GM12892 (cell line): ENCODE measurements at places on chromosomes 5 and 9.

DNA sequence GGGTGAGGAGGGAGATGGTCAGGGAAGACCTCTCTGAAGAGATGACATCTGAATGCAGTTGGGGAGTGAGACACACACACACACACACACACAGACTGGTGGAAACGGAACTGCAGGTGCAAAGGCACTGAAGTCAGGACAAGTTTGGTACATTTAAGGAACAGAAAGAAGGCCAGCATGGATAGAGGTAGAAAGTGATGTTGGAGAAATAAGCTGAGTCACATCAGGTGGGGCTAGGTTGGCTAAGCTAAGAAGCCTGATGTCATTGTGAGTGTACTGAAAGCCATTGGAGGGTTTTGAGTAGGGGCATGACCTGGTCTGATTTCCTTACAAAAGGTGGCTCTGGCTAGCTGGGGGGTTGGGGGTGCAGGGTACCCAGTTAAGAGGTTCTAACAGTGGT is 3.1 kb downstream of the BSPRY start:
- no peak for DNase-seq

- no peak for DNase-seq
Observed at GRCh38 chr5:174453690-174454089, 270.7 kb upstream of the MSX2 start.

GRCh38 chr5:180990086-180990881 is 1.6 kb downstream of the BTNL3 start:
- DNase-seq: no peak

- no peak for DNase-seq
Observed at GRCh38 chr5:120767178-120767820, 303.2 kb downstream of the PRR16 start.

- DNase-seq: no peak
Observed at GRCh38 chr9:128396970-128397613, 23.6 kb upstream of the CERCAM start.

- no peak for DNase-seq
Observed at GRCh38 chr9:122718038-122718437, 5.8 kb upstream of the OR1L4 start.

- no peak for DNase-seq
Observed at GRCh38 chr9:75615284-75615683, 275.2 kb upstream of the PCSK5 start.

- DNase-seq: no peak
Observed at GRCh38 chr5:74725331-74725730, 40.3 kb downstream of the HEXB start.

- DNase-seq: no peak
Observed at GRCh38 chr5:83354958-83355357, 116.6 kb upstream of the VCAN start.

DNA sequence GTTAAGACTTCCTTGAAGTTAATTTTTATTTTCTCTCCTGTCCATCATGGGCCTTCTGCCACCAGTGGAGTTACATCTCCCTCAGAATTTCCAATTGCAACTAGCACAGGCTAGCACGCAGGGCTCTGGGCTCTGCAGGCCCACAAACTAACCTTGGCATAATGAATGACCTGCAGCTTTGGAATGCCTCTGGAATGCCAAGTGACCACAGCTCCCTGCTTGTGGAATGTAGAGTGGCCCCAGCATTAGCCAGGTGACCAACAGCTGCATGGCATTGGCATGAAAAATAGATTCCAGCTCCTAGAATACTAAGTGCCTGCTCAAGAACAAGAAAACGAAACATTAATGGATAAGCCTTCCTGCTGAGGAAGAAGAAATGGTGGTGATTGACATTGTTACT is 726.1 kb downstream of the BRINP1 start:
- DNase-seq: no peak

DNA sequence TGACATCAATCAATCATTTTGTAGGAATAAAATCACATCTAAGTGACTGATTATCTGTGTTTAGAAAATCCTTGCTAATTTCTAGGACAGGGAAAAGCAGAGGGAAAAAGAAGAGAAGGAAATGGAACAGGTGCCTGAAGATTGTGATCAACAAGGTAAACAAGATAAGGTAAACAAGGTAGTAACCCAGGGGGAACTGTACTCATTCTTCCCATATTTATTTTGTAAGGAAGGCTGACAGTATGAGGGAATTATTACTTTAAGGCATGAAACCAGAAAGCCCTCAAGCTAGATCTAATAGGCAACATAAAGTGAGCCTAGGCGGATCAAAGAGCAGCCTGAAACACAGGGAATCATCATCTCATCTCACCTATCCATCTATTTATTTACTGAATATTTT is 231.1 kb downstream of the MLLT3 start:
- no peak for DNase-seq

GRCh38 chr9:18985996-18986395 is 47.0 kb downstream of the SAXO1 start:
- DNase-seq: no peak

- no peak for DNase-seq
Observed at GRCh38 chr5:66002415-66002814, 76.0 kb downstream of the ERBIN start.

DNA sequence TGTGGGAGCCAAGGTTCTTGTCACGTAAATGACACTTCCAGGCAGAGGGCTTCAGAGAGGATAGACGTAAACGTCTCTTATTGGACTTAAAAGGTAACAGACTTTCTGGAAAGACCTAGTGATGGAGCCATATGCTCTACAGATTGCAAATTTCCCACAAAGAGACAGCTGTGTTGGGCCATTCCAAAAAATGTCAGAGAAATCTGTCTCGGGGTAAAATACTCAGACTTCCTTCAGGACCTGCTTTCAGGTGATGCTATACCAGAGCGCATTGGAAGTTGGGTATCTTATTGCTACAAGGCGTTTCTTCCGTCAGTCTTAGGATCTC is 29.2 kb downstream of the PROP1 start:
- no peak for DNase-seq

DNA sequence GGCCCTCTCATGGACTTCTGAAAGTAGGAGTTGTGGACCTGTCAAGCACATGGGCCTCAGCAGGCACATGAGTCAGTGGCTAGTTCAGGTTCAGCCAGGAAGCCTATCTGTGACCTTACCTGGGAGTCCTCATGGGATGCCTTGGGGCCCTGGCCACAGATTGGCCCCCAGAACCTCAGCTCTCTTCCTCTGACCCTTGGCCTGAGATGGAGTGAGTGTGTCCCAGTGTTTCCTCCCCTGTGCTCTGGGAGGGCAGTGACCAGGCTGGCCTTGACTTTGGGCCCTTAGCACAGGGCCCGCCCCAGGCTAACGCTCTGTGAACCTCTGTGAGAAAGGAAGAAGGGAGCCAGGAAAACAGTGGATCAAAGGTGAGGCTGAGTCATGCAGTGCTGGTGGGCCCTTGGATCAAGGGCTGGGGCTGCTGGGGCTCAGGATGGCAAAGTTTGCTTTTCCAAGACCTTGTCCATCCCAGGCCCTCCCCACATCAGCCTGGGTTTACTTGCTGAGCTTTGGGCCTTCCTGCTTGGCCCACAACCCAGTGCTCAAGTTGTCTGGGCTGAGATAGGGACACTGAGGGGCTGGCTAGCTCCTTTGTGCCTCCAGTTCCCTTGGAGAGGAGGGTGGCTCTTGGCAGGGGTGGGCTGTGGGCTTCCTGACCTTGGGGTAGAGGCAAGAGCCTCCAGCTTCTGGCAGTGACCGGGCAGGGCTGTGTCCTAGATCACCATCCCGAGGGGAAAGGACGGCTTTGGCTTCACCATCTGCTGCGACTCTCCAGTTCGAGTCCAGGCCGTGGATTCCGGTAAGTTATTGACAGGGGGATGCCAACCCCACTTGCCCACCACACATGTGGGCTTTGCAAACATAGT is 41.4 kb downstream of the RGS3 start:
- DNase-seq: no peak

GRCh38 chr5:122515709-122516431 is 203.8 kb downstream of the SNCAIP start:
- DNase-seq: peak; percentile 8

- no peak for DNase-seq
Observed at GRCh38 chr5:171295299-171295698, 13.7 kb upstream of the TLX3 start.

GRCh38 chr9:7608261-7608660 is 191.3 kb downstream of the DMAC1 start:
- no peak for DNase-seq

DNA sequence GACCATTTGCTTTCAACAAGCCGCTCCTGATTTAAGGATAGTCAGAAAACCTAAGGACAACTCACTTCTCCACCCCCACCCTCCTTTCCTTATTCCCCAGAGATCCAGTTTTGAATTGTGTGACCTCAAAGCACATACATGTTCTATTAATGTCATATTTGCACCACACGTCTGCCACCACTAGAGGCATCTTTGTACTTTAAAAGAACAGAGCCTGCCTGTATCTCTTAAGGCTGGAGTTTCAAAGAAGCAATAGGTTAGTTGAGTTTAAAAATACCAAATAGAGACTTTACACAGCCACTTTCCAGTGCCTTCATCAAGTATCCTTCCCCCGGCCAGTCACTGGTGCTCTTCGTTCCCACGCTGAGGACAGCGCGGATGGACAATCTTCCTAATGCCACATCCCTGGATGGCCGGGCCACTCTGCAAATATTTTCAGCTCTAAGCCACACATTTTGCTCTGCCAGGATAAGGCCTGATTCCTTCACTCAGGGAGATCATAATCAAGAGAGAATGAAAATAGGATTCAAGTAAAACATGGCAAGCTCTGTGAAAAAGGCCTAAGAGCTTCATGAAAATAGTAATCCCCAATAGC is 146.3 kb downstream of the SNCAIP start:
- DNase-seq: no peak

- DNase-seq: no peak
Observed at GRCh38 chr5:143220748-143221251, 182.7 kb downstream of the NR3C1 start.

GRCh38 chr5:51395666-51396356 is 12.6 kb downstream of the ISL1 start:
- DNase-seq: no peak

DNA sequence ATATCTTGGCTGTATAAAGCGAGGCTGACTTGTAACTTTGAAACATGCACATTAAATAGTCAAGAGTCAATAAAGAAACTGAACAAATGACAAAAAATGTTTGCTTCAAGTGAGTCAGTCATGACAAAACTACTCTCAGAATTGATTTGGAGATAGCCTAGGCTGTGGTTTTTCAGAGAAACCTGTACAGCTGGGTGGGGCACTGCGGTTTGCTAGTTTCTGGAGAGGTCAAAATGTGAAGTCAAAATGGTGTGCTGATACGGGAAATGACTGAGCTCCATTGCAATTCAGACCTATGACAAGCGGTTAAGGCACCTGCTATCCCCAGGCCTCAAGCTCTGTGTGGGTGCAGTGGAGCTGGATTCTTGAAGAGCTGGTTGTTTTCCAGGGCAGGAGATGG is 10.3 kb upstream of the CD180 start:
- peak; percentile 52 for DNase-seq

GRCh38 chr5:132446621-132447020 is 44.0 kb downstream of the IRF1 start:
- DNase-seq: no peak

GRCh38 chr9:89882930-89883361 is 278.1 kb downstream of the GADD45G start:
- no peak for DNase-seq

- DNase-seq: no peak
Observed at GRCh38 chr5:95958310-95959014, 3.2 kb downstream of the ELL2 start.

- no peak for DNase-seq
Observed at GRCh38 chr9:27561685-27562084, 11.6 kb downstream of the C9orf72 start.

GRCh38 chr9:82987370-82988189 is 75.4 kb downstream of the RASEF start:
- no peak for DNase-seq

DNA sequence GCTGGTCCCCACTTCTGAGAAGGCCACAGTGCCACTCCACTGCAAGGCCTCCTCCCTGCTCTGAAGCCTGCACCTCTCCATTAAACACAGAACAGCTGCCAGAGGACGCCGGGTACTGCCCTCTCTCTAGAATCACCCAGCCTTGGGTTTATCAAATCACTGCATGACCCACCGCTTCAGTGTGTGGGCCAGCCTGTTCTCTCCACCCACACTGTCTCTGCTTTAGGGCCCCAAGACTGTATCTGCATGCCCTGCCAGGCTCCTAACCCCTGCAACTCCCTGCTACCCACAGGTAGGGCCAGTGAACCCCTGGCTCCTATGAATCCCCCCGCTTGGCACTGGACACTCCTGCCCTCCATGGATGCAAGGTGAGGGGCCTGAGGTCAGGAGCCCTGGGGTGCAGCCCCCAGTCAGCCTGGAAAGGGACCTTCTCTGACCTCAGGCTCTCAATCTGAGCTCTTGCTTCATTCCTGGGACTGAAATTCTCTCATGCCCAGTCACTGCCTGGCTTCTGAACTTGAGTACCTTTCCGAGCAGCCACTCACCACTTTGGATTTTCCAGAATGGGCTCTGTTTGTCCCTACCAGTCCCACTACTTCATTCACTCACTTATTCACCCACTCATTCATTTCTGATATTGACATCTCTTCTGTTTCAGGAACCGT is 206.3 kb downstream of the GABBR2 start:
- no peak for DNase-seq
